Activated CD4-positive, alpha-beta memory T cell treated with anti-CD3 and anti-CD28 coated beads for 36 hours (primary cell): ENCODE measurements at places on chromosomes 2 and 18. TPM values are rescaled to one million over a fixed set of nuclear protein-coding genes. Genes with fewer than 3 reads are reported as not detected.

INPP5D gene
- total RNA-seq: 52.4 TPM

PLCD4 gene
- 0.78 TPM for total RNA-seq

AMMECR1L gene
- total RNA-seq: 15.0 TPM

SEPTIN2 gene
- total RNA-seq: 255 TPM

STON1 gene
- 1.2 TPM for total RNA-seq

GPR35 gene
- 3.4 TPM for total RNA-seq

MCFD2 gene
- 31.4 TPM for total RNA-seq

SLC11A1 gene
- total RNA-seq: 0.10 TPM

DNA sequence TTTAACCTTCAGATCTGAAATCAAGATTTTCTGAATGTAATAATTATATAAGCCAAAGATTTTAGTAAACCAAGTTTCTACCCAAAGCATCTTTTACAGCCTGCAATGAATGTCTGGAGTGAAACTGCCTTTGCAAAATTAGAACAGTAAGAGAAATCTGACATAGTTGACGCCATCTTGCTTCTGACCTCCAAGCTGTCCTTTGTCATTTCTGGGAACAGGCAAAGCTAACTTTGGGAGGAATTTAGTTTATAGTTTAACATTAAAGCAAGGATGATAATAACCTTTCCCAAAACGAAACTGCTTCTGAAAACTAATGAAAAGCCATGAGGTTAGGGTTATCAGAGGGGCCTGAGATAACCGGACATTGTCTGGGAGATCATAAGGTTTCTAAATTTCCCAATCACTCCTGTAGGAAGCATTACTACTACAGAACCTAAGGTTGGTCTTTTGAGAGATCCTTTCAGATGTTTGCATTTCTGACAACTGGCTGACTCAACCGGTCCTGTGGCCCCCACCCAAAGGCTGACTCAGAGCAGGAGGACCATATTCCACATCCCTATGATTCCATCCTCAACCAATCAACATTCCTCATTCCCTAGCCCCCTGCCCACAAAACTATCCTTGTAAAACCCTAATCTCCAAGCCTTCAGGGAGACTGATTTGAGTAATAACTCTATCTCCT lies 124.5 kb downstream of the TMEM131 start:
- peaks cover 3% of the 10 kb centered on the region for H3K36me3 ChIP-seq
- DNase-seq: no peak
- no peaks in the 10 kb centered on the region for H3K27me3 ChIP-seq
- peaks cover 43% of the 10 kb centered on the region for H3K4me1 ChIP-seq
- H3K4me3 ChIP-seq: no peak overlapping the region

- H3K27ac ChIP-seq: no peak overlapping the region
- no peaks in the 10 kb centered on the region for H3K36me3 ChIP-seq
- no peak for DNase-seq
Measured at GRCh38 chr2:200279857-200280256, 26.6 kb upstream of the SPATS2L start.

DNA sequence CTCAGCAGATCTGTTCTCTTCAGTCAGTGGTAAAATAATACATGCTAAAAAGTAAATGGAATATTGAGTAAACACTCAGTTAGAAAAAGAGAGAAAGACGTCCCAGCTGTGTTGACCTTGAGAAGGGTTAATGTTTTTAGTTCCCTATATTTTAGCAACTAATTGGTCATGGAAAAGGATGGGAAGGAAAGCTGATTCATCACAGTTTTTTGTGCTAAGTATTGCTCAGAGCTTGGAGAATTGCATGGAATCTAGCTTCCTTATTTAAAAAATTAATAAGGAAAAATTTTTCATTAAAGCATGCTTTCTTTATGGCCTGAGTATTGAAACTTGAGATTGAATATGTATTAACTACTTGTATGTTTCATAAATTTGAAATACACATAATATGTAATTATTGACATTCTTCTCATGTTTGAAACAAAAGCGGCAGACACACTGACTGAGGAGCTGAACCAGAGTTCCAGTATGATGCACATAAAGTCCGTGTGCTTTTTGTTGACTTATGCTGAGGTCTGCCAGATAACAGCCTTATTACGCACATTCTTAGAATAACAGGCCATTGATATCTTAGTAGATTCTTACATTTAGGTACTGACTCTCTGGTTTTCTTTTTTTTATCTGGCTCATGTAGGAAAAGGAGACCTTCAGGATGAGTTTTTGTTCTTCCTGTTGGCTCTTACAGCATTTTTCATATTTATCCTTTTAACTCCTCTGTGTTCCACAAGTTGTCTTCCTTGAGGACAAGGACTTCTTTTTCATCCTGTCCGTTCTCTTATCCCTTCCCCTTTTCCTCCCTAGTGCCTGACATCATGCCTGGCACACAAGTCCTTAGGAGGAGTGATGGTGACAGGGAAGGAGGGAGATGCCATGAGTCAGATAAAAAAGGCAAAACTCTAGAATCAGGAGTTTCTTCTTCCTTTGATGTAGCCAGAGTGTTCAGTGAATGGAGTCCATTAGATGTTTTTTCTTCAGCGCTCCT lies 194.1 kb downstream of the PTPRM start:
- no peaks in the 10 kb centered on the region for H3K27me3 ChIP-seq
- no peaks in the 10 kb centered on the region for H3K4me1 ChIP-seq
- DNase-seq: no peak
- H3K27ac ChIP-seq: no peak overlapping the region
- no peaks in the 10 kb centered on the region for H3K36me3 ChIP-seq
- H3K4me3 ChIP-seq: no peak overlapping the region

DNA sequence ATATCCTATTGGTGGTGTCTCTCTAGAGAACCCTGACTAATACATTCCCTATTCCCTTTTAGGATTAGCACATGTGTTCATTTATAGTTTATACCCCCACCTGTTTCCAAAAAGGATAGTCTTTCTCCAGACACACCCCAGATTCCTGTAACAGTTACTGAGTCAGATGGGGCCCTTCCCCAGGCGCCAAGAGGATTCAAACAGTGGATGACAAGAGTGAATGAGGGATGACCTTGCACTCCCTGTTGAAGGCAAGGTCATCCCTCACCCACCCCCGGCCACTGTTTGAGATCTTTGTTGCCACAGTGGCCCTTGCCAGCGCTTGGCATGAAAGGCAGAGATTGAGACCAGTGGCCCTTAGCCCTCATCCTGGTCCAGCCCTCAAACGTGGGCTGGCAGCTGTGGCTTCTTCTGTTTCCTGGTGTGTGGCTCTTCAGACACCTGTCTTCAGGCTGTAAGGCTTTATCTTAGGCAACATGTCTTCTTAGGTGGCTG lies 15.3 kb upstream of the REEP1 start:
- no peak for DNase-seq
- no peak overlapping the region for H3K27ac ChIP-seq
- peaks cover 10% of the 10 kb centered on the region for H3K27me3 ChIP-seq
- no peak overlapping the region for H3K4me3 ChIP-seq

GRCh38 chr18:26546170-26546874 lies 2.0 kb downstream of the KCTD1 start:
- no peak for DNase-seq
- H3K4me3 ChIP-seq: peak overlapping the region; percentile 39
- peaks cover 44% of the 10 kb centered on the region for H3K4me1 ChIP-seq
- H3K36me3 ChIP-seq: peaks cover 2% of the 10 kb centered on the region
- peaks cover 11% of the 10 kb centered on the region for H3K27me3 ChIP-seq
- H3K27ac ChIP-seq: no peak overlapping the region

GRCh38 chr2:241573741-241574140 lies 15.2 kb downstream of the BOK start:
- no peaks in the 10 kb centered on the region for H3K4me1 ChIP-seq

DNA sequence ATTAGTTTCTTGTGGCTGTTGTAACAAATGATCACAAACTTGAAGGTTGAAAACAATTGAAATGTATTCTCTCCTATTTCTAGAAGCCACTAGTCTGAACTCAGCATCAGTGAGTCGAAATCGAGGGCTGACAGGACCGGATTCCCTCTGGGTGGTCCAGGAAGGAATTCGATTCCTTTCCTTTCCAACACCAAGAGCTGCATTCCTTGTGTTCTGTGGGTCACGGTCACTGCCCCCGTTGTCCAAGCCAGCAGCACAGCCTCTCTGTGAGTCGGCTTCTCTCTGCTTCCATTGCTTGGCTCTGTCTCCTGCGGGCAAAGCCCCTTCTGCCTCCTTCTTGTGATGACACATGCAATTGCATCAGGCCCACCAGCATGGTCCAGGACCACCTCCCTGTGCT lies 67.3 kb downstream of the SMIM21 start:
- H3K27ac ChIP-seq: no peak overlapping the region
- H3K4me1 ChIP-seq: no peaks in the 10 kb centered on the region
- H3K4me3 ChIP-seq: no peak overlapping the region

- DNase-seq: no peak
- H3K4me3 ChIP-seq: no peak overlapping the region
- H3K36me3 ChIP-seq: no peaks in the 10 kb centered on the region
- H3K27me3 ChIP-seq: peaks cover 5% of the 10 kb centered on the region
- H3K4me1 ChIP-seq: peaks cover 7% of the 10 kb centered on the region
Measured at GRCh38 chr2:16653083-16653375, 12.6 kb downstream of the CYRIA start.

DNA sequence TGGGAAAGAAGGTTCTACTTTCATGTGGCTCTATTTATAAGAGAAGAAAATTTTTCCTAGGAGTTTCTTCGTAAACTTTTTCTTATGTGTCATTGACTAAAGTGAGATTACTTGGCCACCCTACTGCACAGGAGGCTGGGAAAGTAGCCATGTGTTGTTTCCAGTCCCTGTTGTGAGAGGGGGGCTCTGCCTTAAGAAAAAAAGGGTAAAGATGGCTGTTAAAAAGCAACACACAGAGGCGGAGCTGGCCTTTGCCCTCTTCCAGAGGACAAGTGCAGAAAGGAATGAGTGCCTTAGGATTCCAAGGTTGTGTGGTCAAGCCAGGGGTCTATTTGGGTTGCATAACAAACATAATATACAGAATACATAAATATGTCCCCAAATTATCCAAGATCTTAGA lies 230.0 kb upstream of the CXCR4 start:
- no peak for DNase-seq
- H3K4me3 ChIP-seq: no peak overlapping the region
- peaks cover 18% of the 10 kb centered on the region for H3K4me1 ChIP-seq
- peaks cover 9% of the 10 kb centered on the region for H3K36me3 ChIP-seq

DNA sequence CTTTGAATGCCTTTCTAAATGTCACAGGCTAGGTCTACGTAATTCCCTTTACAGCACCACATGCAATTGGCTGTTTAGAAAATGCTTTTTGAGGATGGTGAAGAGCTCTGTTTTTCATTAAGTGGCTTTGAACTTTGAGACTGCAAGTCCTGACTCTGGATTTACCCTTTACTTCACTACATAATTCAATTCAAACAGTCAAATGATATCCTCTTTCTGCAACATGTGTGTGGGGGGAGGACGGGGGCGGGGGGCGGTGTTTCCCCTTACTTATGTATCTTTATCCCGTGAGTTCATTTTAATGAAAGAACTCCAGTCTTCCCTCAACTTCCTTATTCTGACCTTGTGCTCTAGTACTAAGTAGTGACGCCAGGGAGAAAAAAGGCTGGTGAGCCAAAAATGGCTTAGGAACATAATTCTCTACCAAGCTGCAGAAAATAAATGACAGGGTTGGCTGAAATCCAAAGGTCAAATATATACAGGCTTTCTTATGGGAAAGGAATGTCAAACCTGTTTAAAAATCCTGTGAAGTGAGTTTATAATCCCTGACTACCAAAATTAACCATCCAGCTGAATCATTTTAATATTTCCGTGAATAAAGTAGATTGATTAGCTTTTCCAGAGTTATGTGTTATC lies 119.6 kb downstream of the SLC8A1 start:
- H3K4me3 ChIP-seq: no peak overlapping the region
- no peaks in the 10 kb centered on the region for H3K4me1 ChIP-seq
- H3K27me3 ChIP-seq: no peaks in the 10 kb centered on the region
- no peaks in the 10 kb centered on the region for H3K36me3 ChIP-seq

DNA sequence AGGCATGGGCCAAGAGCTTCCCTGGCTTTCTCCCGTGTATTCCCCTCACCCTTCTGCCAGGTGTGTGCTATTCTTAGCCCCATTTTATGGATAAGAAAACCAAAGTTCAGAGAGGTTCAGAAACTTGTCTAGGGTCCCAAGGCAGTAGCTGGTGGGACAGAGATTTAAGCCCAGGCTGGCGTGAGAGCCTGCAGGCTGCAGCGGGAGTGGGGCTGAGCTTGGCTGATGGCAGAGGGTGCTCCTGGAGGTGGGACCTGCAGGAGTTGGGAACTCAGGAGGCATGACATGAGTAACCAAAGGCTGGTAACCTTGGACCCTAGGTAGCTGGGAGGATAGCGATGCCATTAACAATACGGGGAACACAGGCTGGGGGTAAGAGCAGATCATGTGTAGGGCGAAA lies 87.3 kb upstream of the B3GNT7 start:
- no peak overlapping the region for H3K27ac ChIP-seq
- H3K27me3 ChIP-seq: peaks cover 13% of the 10 kb centered on the region
- H3K36me3 ChIP-seq: no peaks in the 10 kb centered on the region
- H3K4me1 ChIP-seq: no peaks in the 10 kb centered on the region
- no peak for DNase-seq

DNA sequence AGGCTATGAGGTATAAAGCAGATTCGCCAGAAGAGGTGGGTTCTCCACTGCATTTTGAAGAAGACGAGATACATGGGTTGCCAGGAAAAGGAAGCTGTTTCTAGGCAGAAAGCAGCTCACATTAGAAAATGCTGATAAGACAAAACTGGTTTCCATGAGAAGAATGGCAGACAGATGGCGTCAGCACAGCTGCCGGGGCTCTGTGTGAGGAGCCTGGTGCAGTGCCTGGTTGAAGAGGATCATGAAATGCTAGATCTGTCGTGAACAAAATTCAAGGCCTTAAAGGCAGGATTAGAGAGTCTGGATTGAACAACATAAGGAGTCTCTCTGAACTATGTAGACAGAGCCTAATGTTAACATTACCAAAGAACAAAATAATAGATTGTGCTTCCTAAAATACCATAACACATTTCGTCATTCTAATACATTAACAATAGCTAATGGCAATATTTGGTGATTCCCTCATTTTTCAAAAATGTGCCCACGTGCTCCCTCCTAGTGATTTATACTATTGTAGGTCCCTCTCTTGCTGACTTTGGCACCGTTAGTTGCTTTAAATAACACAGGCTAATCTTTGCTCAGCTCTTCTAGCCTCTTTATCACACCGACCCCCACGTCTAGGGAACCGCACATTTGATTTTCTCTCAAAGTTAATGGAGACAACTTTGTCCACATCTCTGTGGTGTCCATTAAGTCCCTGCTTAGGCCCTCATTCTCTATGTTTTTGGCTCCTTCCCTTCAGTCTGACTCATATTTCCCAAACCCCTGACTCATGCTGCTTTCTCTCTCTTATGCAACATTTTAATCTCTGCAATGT lies 38.2 kb downstream of the EFEMP1 start:
- no peaks in the 10 kb centered on the region for H3K36me3 ChIP-seq
- H3K27ac ChIP-seq: no peak overlapping the region
- H3K27me3 ChIP-seq: no peaks in the 10 kb centered on the region

DNA sequence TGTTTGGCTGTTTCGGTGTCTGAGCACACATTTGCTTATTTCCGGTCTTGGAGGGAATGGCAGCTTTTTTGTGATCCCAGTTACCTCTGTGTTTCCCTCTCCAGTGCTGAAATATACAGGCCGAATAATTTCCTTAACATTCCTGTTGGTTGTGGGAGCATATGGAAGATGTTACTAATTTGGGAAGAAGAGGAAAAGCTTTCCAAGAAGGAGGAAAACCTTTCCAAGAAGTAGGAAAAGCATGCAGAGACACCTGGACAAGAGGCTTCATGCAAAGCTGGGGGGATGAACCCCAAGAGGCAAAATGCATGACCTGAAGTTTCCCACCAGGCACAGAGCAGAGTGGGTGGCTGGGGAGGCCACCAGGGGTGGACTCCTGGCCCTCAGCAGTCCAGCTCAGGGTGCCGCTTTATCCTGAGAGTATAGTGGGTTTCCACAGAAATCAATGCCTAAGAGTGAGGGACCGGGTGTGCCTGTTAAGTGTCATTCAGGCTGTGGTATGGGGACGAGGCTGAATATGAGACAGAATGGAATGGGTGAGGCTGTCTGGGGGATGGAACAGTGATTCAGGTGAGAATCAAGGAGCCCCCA lies 25.5 kb upstream of the GNAL start:
- H3K4me1 ChIP-seq: no peaks in the 10 kb centered on the region
- no peak for DNase-seq
- H3K36me3 ChIP-seq: no peaks in the 10 kb centered on the region
